ENCODE measurements at places on chromosomes 1 and 21.

DNA sequence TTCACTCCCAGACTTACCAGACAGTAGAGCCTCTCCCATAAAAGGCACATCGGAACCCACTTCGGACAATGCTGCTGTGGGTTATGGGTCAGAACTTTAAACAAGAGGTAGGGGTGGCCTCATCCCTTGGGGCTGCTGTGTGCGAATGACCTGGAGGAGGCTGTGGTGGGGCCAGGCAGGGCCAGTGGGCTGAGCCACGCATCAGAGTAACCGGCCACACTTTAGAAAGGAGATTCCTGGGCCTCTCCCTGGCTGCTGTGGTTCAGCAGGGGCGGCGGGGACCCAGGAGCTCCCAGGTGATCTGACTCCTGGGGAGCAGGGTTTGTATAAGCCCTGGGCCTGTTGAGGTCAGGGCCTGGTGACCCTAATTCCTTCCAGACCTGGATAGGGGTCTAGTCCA, 110.2 kb upstream of the C1orf174 start:
- DNase-seq: no peak

GRCh38 chr1:115059316-115059715, 29.7 kb downstream of the TSHB start:
- DNase-seq: no peak

GRCh38 chr1:186091222-186091720, 283.8 kb downstream of the TPR start:
- DNase-seq: no peak

GRCh38 chr1:52938183-52938451, 11.0 kb downstream of the SCP2 start:
- DNase-seq: no peak

- DNase-seq: no peak
These were observed 49.3 kb downstream of the GNB1 start for GRCh38 chr1:1841575-1841995.

GRCh38 chr1:80218112-80218511, 1211.6 kb upstream of the ADGRL4 start:
- DNase-seq: no peak

DNA sequence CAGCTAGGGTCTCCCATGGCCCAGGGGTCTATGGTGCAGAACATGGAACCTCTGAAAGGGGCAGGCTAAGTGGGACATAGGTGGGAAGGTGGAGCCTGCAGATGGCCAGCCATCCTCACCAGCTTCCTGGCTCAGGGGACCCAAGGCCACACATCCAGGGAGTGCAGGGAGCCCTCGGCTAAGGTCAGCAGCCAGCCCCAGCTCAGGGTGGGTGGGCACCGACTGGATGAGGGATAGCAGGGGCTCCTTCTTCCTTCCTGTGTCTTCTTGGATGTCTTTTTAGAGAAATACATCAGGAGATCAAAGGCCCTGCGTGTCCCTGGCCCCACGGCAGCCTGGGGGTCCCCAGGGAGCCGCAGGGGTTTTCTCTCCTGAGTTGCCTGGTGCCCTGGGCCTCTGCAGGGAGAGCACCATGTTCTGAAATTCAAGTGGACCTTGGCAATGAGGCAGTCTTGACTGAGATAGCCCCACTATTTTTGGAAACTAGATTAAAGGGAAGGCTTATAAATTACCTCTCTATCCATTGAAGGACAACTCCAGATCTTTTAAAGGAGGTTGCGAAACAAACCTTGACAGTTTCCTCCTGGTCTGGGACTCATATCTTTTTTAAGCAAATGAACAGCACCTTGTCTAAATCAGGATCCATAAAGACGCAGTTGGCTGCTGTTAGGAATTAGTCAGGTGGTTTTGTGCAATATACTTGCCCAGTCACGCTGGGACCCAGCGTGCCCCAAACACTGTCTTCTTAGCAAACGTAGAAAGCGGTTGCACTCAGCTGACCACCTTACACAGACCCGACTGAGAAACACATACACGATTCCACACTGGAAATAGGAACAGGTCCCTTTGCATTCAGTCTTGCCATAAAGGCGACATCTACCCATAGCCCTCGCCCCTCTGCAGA, 242.3 kb downstream of the TOMM20 start:
- no peak for DNase-seq

- DNase-seq: no peak
These were observed 2.5 kb upstream of the LHX8 start for GRCh38 chr1:75131565-75132241.

- DNase-seq: no peak
These were observed 7.2 kb downstream of the MTARC2 start for GRCh38 chr1:220755309-220755708.

DNA sequence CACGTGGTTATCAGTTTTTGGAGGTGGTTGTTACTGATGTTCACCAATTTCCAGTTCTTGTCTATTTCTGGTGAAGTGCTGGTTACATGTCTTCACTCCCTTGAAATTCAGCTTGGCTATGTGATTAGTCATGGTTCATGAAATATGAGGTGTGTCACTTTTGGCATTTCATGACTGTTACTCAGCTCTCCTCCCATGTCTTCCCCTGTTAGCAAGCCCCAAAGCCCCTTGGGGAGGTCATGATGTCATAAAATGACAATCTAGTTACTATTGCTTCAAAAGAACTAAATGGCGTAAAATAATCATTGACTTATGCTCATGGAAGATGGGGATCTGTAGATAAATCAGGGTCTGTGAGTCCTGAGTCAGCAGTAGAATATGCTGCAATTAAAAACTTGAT, 425.1 kb downstream of the SETD4 start:
- DNase-seq: no peak

DNA sequence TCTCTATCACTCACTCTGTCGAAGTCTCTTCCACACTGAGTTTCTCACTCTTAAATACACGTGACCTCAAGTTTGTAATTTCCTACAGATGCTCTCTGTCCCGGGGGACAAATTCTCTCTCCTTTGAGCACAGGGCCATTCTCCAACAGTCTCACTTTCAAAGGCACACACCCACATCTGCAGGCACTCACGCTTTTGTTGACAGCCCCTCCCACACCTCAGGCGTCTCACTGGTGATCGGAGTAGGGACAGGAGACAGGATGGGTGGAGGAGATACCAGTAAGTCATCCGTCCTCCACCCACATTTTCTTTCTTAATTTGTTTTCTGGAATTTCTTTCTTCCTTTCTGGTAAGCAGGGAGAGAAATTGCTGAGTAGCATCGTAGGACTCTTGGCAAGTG, 40.6 kb upstream of the GREM2 start:
- no peak for DNase-seq

DNA sequence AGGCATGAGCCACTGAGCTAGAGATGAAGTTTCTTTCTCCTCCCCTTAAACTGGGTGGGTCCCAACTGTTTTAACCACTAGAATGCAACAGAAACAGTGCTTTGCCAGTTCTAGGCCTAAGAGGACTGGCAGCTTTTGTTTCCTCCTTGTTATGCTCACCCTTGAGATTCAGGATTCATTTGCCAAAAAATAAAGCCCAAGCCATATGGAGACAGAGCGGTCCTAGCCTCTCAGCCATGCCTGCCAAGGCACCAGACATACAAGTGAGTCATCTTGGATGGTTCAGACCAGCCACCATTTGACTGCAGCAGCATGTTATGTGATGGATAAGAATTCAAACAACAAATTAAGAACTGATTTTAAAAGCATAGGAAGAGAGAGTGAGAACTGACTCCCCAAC, 38.1 kb upstream of the STUM start:
- DNase-seq: no peak

DNA sequence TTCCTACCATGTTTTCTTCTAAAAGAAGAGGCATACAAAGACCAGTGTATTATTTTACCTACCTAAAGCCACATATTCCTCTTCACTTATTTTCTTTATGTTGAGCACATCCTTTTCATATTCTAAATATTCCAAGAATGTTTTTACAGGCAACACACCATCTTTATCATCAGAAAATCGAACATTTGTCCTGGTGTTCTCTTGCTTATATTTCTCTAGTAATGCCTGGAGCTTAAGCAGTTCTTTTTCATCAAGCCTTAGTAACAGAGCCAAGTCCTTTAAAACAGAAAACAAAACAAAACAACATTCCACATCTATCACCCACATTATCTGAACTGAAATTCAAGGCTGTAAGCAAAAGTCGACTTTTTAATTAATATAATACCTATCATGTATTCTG, 88.7 kb downstream of the IARS2 start:
- no peak for DNase-seq

GRCh38 chr1:18088077-18088594, 19.5 kb upstream of the IGSF21 start:
- DNase-seq: no peak

DNA sequence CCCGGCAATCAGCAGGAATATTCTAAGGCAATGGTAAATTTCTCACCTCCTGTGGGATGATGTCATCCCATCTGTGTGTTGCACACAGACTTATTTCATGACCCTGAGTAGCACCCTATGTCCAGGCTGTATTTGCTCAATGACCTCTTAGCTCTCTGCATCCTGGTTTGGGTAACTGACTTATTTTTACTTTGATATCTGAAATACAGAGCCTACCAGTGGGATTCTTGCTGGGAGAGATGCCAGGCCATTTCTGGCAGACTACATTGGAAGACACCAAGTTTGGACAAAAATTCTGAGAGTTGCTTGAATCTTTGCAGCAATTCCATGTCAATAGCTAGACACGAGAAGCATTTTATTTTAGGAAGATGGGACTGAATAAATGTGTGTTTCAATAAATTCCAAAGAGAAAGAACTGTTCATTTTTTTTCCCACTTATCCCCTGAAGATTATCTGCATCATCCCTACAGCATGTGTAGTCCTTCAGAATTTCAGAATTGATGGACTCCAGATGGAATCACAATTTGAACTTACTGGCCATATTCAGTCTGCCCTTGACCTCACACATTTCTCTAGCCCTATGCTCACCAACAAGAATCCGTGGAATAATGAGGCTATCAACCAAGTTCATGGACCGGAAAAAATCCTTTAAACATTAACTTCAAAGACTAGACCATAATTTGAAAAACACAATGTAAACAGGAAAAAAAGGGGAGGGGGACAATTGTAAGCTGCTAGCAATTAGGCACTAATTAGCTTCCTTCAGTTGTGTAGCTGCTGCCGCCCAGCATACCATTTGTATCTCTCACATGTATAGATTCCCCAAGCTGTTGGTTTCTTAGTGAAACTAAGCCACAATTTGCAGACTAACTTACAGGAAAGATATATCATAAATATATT, 226.5 kb downstream of the HMCN1 start:
- DNase-seq: no peak

- no peak for DNase-seq
These were observed 21.3 kb upstream of the MNDA start for GRCh38 chr1:158809862-158810261.

DNA sequence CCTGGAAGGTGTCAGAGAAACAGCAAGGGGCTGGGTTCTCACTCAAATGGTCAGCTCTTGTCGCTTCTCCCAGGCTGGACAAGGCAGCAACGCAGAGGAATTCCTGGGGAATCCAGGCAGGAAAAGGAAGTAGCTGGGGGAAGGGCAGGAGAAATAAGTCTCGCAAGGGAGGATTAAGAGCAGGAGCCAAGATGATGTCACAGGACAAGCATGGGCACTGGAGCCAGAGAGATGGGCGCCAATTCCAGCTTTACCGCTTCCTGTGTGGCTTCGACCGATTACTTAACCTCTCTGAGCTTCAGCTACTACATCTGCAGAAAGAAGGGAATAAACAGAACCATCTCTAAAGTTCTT, 70.5 kb downstream of the SSBP3 start:
- DNase-seq: no peak

GRCh38 chr1:103373991-103374390, 151.5 kb upstream of the RNPC3 start:
- no peak for DNase-seq
